Spinal cord (tissue), 10 donors: ENCODE measurements at places on chromosomes 6 and 20. TPM values are rescaled to one million over a fixed set of nuclear protein-coding genes. Genes with fewer than 3 reads are reported as not detected.

The CNKSR3 gene
- total RNA-seq: 4.9 TPM

GRCh38 chr20:41889844-41890224, 271.7 kb upstream of the CHD6 start:
- H3K27me3 ChIP-seq: no peaks in the 10 kb centered on the region
- no peak overlapping the region for H3K27ac ChIP-seq
- no peak for DNase-seq
- no peak overlapping the region for H3K4me3 ChIP-seq
- no peaks in the 10 kb centered on the region for H3K36me3 ChIP-seq

The PPP2R5D gene
- total RNA-seq: 56.6 TPM

The SYNDIG1 gene
- total RNA-seq: 23.9 TPM

- no peak overlapping the region for H3K4me3 ChIP-seq
- H3K27me3 ChIP-seq: no peaks in the 10 kb centered on the region
- DNase-seq: no peak
- H3K4me1 ChIP-seq: peaks cover 9% of the 10 kb centered on the region
These were observed 18.2 kb downstream of the TMEM242 start for GRCh38 chr6:157304899-157305663.

- no peak overlapping the region for H3K27ac ChIP-seq
- no peaks in the 10 kb centered on the region for H3K4me1 ChIP-seq
- no peaks in the 10 kb centered on the region for H3K36me3 ChIP-seq
These were observed 17.4 kb upstream of the PLCB4 start for GRCh38 chr20:9051508-9051907.

GRCh38 chr20:58891718-58892140, 39.2 kb downstream of the GNAS start:
- no peaks in the 10 kb centered on the region for H3K36me3 ChIP-seq
- no peak for DNase-seq
- peak overlapping the region; percentile 99 for H3K27ac ChIP-seq
- no peaks in the 10 kb centered on the region for H3K27me3 ChIP-seq
- peak overlapping the region; percentile 78 for H3K4me3 ChIP-seq

GRCh38 chr6:146894624-146895023, 295.9 kb downstream of the ADGB start:
- DNase-seq: no peak
- no peak overlapping the region for H3K4me3 ChIP-seq
- no peaks in the 10 kb centered on the region for H3K27me3 ChIP-seq
- no peak overlapping the region for H3K27ac ChIP-seq
- H3K4me1 ChIP-seq: no peaks in the 10 kb centered on the region

DNA sequence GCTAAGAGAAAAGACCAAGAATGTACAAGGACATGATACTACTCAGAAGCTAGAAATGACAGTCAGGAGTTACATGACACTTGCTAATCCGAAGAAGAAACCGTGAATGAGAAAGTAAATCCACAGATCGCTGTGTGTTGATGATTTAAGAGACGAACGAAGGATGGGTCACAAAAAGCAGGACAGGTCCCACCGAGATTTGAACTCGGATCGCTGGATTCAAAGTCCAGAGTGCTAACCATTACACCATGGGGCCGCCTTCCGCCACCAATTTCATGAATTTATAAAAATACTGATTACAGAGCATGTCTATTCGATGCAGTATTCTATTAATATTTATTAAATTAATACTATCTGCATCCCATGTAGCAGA, 54.0 kb upstream of the BTN3A2 start:
- peak; percentile 46 for DNase-seq
- H3K27me3 ChIP-seq: no peaks in the 10 kb centered on the region
- no peak overlapping the region for H3K27ac ChIP-seq

- no peak overlapping the region for H3K27ac ChIP-seq
- DNase-seq: no peak
- no peaks in the 10 kb centered on the region for H3K27me3 ChIP-seq
These were observed 74.3 kb downstream of the ERMARD start for GRCh38 chr6:169825558-169826225.
